ENCODE measurements at places on chromosomes 13 and 19. TPM values are rescaled to one million over a fixed set of nuclear protein-coding genes. Genes with fewer than 3 reads are reported as not detected.

Gene B3GNT8
- 3.5 TPM for total RNA-seq

Gene OVOL3
- total RNA-seq = not detected

Gene SPART
- total RNA-seq = 46.4 TPM

Gene SPC24
- 71.6 TPM for total RNA-seq

Gene ZNF132
- total RNA-seq = 2.1 TPM

Gene SBSN
- 0.15 TPM for total RNA-seq

Gene SMIM44
- total RNA-seq = not detected

Gene ZNF723
- not detected for total RNA-seq

Gene NDUFA11
- 444 TPM for total RNA-seq

Gene CGB5
- total RNA-seq = not detected

Gene ENOX1
- 0.84 TPM for total RNA-seq

Gene KIR3DL2
- total RNA-seq = not detected

Gene SIGLEC8
- not detected for total RNA-seq

Gene SLITRK6
- 0.50 TPM for total RNA-seq

Gene MBD3L3
- not detected for total RNA-seq

Gene KL
- total RNA-seq = not detected

Gene MISP
- under 0.01 TPM for total RNA-seq

Gene ZNF552
- 3.0 TPM for total RNA-seq

Gene GGACT
- total RNA-seq = 6.7 TPM
